Activated T-helper 9 cell treated with anti-CD3 and anti-CD28 coated beads, Interleukin-2, amount 50 U/mL, for 16 hours (primary cell): ENCODE measurements at places on chromosomes 7 and 10.

- no peak for DNase-seq
Observed at GRCh38 chr7:69534461-69535041, 63.7 kb upstream of the AUTS2 start.

- no peak for DNase-seq
Observed at GRCh38 chr7:123115331-123115730, 84.4 kb downstream of the SLC13A1 start.

DNA sequence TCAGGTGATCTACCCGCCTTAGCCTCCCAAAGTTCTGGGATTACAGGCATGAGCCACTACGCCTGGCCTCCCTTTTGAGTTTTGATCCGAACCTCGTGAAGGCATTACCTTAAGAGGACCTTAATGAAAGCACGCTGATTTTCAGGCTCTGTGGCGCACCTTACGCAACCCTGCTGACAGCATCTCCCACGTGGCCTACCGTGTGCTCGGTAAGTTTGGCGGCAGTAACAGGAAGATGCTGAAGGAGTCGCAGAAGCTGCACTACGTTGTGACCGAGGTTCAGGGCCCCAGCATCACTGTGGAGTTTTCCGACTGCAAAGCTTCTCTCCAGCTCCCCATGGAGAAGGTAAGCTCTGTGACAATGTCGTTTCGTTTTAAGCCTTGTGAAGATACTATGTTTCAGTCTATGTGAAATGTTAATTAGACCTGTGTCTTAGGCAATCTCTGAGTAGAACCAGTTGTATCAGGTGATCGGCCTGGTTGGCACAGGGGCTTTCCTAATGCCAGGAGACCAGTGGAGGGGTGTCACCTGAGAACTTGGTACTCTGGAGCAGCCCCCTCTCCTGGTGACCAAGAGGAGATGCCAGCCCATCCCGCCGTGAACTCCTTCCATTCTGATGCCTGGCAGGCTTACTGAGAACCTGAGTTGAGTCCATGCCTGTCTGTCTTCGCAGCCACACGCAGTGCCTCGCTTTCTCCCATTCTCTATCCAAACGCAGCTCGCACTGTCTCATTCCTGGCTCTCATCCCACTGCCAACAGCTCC lies 43.5 kb downstream of the TRRAP start:
- no peak for DNase-seq

- DNase-seq: no peak
Observed at GRCh38 chr7:78863281-78863680, 590.2 kb downstream of the MAGI2 start.

DNA sequence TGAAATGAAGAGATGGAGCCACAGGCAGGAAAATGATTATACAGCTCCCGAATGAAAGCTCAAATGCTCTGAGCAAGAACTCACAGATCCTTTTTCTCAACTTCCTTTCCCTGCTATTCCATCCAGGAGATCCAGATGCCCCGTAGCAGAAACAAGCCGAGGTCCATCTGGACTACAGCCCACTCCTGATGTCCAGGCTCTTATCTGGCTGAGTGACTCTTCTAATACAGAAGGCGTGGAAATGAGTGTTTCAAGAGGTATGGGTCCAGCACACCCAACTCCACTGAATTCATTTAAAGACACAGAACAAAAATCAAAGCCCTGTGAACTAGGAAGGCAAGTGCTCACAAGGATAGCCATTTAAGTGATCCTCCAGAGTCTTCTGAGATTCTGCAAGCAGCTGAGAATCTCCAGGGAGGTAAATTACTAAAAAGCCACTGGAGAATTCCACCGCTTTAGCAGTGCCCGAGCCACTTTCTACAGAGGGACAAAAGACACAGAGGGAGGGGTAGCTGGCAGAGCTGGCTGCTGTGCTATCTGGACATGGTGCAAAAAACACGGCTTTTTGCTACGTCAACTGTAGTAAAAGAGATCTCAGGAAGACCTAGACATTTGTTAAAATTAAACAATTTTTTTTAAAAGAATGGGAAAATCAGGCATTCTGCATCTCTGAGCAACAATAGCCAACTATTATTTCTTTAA lies 24.5 kb downstream of the FAM171A1 start:
- no peak for DNase-seq

DNA sequence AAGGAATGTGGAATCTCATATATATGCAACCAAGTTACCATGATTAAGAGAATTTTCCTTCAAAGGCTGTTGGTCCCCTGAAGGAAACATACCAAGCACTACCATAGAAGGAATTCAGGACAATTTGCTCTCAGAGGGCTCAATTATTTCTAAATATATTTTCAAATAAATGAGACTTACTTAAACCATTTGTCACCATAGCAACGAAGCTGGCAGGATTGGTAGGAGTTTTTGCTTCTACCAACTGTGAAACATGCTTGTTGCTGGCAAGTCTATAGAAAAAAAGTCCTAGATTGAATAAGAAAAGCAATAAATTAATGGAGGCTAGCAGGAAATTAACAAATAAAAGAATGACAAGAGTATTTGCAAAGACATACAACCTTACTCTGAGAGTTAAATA lies 156.9 kb upstream of the NPSR1 start:
- no peak for DNase-seq

- DNase-seq: no peak
Observed at GRCh38 chr10:27715505-27715904, 30.1 kb downstream of the MKX start.

DNA sequence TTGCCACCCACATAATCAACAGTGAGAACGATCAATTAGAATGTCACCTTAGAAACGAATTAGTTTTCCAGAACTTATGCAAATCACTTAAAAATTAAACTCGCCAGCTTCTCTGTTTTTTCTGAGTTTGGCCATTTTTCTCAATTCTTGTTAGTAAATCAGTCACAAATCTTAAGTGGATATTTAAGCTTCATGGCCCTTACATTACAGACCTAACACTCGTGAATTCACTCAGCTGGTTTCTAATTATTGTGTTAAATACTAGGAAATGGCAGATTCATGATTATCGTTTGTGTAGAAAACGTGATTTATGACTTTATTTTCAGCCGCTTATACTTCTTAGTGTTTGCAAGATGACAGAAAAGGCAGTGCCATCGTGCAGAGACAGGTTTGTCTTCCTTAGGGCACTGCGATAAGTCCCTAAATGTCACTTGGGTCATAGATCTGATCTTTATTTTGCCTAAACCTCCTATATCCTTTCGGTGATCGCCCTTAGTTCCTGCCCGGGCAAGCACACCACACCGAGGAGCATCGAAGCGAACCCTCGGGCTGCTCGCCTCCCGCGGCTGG lies 587 bp upstream of the CELF2 start:
- DNase-seq: no peak

- DNase-seq: no peak
Observed at GRCh38 chr10:520402-520787, 169.1 kb downstream of the DIP2C start.

- DNase-seq: no peak
Observed at GRCh38 chr10:97718659-97719142, 5.2 kb downstream of the MARVELD1 start.
